ENCODE measurements at places on chromosomes 4 and X. TPM values are rescaled to one million over a fixed set of nuclear protein-coding genes. Genes with fewer than 3 reads are reported as not detected.

The PARM1 gene
- 0.65 TPM for total RNA-seq

The CFI gene
- 0.75 TPM for total RNA-seq

The ELF4 gene
- total RNA-seq = 35.6 TPM

The SPANXA1 gene
- total RNA-seq = not detected

The PABPC5 gene
- not detected for total RNA-seq

The MGAT4D gene
- total RNA-seq = not detected
